CD4-positive, alpha-beta T cell treated with Interferon gamma for 1 hour (primary cell): ENCODE measurements at places on chromosomes 12 and 14.

- no peak for DNase-seq
These were observed 9.8 kb upstream of the GNG2 start for GRCh38 chr14:51850651-51851050.

GRCh38 chr14:84108746-84109457, 1421.0 kb upstream of the FLRT2 start:
- DNase-seq = no peak

DNA sequence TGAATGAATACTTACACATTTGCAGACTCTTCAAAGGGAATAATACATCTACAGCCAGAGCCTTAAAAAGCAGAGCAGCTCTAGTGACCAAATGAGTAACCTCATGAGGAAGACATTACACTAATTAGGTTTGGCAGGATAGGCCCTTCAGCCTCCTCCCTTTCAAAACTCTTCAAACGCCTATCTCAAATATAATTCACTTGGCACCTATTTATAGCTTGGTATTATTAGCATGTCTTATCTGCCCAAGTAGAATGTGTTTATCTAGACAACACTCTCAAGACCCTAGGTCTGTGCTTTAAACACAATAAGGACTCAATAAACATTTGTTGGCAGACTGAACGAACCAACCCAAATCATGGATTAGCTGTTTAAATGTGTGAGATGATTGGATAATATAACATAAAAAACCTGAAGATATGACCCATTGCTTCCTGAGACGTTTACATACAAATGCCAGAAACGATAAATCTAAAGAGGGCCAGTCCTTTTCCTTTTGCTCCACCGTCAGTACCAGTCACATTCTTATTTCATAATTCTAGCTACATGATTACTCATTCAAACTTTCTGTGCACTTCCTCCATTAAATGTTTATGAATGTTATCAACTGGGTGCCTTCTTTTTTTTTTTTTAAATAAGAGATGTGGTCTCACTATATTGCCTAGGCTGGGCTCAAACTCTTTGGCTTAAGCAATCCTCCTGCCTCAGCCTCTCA, 123.3 kb downstream of the CEP83 start:
- DNase-seq = no peak

GRCh38 chr12:102601621-102602020, 121.3 kb upstream of the IGF1 start:
- DNase-seq = no peak

- peak; percentile 23 for DNase-seq
These were observed 133.8 kb upstream of the NUDT4 start for GRCh38 chr12:93243689-93244513.

- peak; percentile 33 for DNase-seq
These were observed 11.3 kb upstream of the GNG2 start for GRCh38 chr14:51849097-51849496.

GRCh38 chr12:124456652-124457152, 110.7 kb downstream of the NCOR2 start:
- peak; percentile 66 for DNase-seq

DNA sequence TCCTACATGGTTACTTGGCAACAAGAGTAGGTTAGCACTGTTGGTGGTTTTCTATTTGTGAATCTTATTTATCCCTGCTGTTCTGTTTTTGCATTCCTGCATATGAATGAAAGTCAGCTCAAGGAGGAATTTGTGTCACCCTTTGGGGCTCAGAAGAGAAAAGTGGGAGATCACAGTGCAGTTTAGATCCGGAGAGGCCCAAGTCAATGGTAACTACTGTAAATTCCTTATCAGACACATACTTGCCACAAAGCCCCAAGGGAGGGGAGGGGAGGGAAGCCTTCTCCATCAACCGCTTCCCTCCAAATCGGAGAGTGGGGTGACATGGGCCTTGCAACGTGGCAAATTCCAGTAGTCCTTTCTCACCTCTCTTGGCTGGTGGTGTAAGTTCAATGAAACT, 15.0 kb downstream of the GSG1 start:
- no peak for DNase-seq

- DNase-seq = no peak
These were observed 31.6 kb upstream of the PTPRQ start for GRCh38 chr12:80412343-80412953.

GRCh38 chr12:68482660-68483059, 128.0 kb upstream of the RAP1B start:
- DNase-seq = peak; percentile 34

- no peak for DNase-seq
These were observed 5.9 kb upstream of the ASB8 start for GRCh38 chr12:48163150-48163747.

GRCh38 chr14:97198813-97199212, 401.6 kb downstream of the VRK1 start:
- DNase-seq = no peak

DNA sequence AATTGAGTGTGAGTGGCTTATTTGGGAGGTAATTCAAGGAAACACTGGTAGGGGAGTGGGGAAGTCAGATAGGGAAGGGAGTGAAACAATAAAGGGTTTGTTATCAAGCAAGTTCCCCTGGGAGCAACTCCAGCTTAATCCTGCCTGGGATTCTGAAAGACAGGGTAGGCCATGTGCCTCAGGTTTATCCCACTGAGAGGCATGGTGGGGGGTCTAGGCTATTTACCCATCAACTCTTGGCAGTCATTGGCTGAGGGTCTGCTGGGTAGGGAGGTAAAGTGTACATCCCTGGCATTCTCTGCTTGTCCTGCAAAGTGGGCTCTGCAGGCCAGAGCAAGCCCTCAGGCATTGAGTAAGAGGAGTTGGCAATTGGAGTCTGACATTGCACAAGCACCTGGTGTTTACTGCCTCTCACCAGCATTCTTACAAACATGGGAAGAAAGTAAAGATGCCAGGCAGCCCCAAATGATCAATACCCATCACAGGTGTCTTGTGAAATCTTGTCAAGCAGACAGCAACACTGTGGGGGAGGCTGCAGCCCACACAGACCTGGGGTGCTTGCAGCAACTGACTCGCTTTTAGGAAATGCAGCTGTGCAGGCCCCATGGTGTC, 169.3 kb downstream of the KTN1 start:
- DNase-seq = no peak

DNA sequence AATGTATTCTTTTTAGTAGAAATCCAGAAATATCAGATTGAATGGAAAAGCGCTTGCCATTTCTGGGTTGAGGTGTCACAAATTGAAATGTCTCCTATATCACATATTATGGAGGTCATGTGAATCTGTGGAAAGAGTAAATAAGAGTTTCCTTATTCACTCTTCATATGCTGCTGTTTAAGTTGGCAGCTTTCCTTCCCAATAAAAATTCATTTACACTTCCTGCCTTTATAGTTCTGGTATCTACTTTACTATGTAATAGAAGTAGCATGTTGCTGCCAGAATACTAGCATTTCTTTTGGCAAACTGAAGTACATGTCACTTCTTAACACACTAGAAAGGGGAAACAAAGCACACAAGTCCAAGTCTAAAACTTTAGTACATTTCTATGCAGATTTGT, 60.8 kb downstream of the SDR9C7 start:
- no peak for DNase-seq

DNA sequence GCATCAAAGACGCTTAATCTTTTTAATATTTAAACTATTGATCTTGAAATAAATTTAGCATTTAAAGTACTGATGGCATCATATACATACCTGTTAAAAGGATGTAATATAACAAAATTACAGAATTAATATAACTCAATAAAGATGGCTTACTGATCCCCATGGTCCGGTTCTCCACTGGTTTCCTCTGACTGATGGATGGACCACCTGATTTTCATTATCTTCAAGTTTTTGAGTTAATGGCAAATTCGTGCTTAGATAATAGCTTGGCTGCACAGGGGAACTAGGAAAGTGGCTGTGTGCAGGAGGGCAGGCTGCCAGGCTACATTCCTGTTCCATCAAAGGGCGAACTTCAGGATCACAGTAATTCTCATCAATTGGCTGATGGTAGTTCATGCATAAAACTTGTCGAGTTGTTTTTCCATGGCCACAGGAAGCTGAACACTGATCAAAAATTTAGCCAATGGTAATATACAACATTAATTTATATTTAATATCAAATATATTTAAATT, 123.9 kb downstream of the ADAMTS20 start:
- DNase-seq = no peak

- DNase-seq = no peak
These were observed at the start of gene OR6C70 for GRCh38 chr12:55470088-55470829. OR6C70 (minus strand) TSS chr12:55470138; CDS start chr12:55470138, 0 bp downstream.

DNA sequence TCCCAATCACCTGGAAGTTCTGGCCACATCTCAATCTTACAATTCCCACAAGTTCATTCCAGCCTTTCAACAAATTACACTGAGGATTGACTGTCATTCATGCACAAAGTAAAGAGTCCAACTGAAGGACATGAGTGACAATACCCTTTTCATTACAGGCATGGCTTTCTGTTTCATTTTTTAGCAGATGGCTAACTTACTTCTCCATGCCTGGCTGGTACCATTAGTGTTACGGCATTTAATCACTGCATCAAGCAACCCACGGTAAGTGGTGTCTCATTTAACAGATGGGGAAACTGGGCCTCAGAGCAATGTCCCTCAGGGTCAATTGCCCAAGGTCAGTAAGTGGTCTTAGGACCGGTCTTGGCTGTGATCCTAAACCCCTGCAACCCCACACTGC, 114.4 kb downstream of the PRICKLE1 start:
- no peak for DNase-seq

DNA sequence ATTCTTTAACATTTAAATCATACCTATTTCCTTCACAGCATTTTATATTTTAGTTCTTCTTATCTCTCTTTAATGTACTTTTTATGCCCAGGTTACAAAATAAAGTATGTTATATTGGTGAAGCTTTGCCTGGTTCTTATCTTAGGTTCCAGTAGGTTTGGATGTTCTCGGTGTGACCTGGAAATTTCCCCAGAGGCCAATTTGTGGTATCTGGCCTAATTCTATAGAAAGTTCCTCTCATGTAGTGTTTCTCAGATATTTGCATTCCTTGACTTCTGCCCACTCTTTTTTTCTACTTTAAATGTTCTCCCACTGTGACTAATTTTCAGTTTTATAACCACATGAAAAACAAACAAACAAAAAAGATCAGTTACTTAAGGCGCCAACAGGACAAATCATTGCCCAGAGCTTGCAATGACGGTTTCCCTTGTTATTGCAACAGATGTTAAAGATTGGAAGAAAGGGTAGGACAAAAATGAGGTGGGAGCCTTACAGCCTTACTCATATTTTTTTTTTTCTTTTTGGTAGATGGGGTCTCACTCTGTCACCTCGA, 41.2 kb upstream of the PPM1H start:
- DNase-seq = no peak

DNA sequence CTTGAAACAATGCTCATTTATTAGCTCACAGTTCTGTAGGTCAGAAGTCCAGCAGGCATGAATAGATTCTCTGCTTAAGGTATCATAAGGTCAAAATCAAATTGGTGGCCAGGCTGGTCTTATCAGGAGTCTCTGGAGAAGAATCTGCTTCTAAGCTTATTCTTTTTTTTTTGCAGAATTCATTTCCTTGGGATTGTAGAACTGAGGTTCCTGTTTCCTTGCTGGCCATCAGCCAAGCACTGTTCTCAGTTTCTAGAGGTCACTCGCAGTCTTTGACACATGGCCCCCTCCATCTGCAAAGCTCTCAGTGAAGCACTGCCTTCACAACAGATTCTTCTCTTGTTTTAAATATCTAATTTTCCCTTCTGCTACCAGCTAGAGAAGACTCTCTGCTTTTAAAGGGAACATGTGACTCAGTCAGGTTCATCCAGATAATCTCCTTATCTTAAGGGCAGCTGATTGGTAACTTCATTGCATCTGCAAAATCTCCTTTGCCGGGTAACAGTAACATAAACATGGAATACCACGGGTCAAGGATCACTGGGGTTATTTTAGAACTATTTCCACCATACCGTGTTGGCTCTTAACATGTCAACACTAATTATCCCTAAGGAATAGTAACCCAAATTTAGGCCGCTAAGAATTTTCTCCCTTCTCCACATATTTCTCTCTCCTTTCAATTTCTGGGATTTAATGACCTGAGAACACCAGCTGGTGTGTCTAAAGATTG, 25.3 kb downstream of the RHOJ start:
- no peak for DNase-seq

DNA sequence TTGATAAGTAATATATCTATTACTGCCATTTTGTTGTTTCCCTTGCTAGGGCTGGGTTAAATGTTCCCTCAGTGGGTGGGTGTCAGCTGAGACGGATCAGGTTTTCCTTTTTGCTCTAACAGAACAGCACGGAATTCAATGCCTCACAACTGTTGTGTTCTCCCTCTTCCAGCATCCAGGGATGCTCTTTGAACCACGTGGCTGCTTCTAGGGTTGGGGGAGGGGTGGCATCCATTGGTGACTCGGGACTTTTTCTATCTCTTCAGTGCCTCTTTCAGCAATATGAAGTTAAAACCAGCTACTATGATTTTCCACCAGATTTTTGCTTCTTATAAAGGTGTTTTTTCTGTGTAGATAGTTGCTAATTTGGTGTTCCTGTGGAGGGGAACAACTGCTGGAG, 884.9 kb upstream of the FOXG1 start:
- no peak for DNase-seq

- no peak for DNase-seq
These were observed 196.1 kb downstream of the BCL11B start for GRCh38 chr14:99075771-99076375.

- DNase-seq = no peak
These were observed 55.4 kb downstream of the TEAD4 start for GRCh38 chr12:3014641-3015040.

- no peak for DNase-seq
These were observed 57.1 kb downstream of the STON2 start for GRCh38 chr14:81342850-81343580.

DNA sequence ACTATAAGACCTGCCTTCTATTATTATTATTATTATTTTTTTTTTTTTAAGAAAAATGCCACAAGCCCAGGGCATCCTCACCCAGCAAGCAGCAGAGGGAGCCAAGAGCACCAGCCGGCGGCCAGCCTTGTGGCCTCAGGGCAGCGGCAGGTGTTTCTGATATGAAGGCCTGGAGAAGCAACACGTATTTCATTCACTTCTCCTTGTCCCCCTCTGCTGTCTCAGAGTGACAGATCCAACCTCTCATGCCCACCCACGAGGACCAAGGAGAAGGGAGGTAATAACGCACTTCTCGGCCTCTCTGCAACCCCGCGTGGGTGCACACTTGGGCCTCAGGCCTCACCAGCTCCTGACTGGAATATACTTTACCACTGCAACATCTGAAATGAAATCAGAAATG, 25.4 kb downstream of the CDC42BPB start:
- DNase-seq = no peak

- DNase-seq = peak; percentile 70
These were observed 15.4 kb downstream of the SELPLG start for GRCh38 chr12:108618079-108618952.

- DNase-seq = no peak
These were observed 164.6 kb downstream of the TMEM117 start for GRCh38 chr12:44000309-44000952.

DNA sequence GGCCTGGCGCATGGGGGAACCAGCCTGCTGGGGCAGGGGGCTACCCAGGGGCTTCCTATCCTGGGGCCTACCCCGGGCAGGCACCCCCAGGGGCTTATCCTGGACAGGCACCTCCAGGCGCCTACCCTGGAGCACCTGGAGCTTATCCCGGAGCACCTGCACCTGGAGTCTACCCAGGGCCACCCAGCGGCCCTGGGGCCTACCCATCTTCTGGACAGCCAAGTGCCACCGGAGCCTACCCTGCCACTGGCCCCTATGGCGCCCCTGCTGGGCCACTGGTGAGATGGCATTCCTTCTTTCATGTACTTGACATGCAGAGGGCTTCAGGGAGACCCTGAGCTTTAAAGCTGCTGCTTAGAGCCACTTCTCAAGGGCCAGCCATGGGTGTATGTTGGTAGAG, 9.0 kb downstream of the LGALS3 start:
- no peak for DNase-seq
